ENCODE measurements at places on chromosomes 13 and 19. TPM values are rescaled to one million over a fixed set of nuclear protein-coding genes. Genes with fewer than 3 reads are reported as not detected.

ZNF730 gene
- polyA plus RNA-seq = 0.44 TPM

DNA sequence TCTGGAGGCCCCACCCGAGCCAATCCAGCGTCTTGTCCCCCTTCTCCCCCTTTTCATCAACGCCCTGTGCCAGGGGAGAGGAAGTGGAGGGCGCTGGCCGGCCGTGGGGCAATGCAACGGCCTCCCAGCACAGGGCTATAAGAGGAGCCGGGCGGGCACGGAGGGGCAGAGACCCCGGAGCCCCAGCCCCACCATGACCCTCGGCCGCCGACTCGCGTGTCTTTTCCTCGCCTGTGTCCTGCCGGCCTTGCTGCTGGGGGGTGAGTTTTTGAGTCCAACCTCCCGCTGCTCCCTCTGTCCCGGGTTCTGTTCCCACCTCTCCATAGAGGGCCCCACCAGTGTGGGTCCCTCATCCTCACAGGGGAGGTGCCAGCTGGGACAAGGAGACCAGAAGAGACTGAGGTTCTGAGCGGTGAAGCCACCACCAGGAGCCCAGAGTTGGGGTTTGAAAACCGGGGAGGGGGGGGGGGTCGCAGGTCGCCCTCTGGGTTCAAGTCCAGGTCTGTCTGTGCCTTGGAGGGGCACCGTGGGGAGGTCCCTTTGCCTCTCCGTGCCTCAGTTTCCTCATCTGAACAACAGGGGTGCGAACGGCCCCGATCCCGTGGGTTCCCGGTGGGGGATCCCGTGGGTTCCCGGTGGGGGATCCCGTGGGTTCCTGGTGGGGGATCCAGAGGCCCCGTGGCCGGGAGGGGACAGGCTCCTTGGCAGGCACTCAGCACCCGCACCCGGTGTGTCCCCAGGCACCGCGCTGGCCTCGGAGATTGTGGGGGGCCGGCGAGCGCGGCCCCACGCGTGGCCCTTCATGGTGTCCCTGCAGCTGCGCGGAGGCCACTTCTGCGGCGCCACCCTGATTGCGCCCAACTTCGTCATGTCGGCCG is at the start of gene ELANE:
ELANE (plus strand) TSS at position 168 of the 878 bp plus-strand sequence; CDS start at position 194, 26 bp downstream.
- peaks cover 11% of the 10 kb centered on the region for H3K27me3 ChIP-seq
- H3K4me1 ChIP-seq = 0 out of 2 replicates have a peak, but pooled peaks cover 4% of the 10 kb centered on the region
- H3K36me3 ChIP-seq = no peaks in the 10 kb centered on the region
- H3K27ac ChIP-seq = no peak within 1 kb of the TSS
- H3K4me3 ChIP-seq = no peak within 1 kb of the TSS

SYDE1 gene
- 15.6 TPM for polyA plus RNA-seq

DNA sequence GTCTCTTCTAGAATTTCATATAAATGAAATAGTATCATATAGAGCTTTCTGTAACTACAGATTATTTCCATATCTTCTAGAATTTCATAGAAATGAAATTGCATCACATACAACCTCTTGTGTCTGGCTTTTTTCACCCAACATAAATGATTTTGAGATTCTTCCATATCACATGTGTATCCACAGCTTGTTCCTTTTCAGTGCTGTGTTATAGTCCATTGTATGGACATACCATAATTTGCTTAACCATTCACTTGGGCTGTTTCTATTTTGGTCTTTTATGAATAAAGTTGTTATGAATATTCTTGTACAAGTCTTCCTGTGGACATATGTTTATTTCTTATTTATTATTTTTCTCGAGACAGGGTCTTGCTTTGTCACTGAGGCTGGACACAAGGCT is 11.7 kb downstream of the TPRX1 start:
- no peaks in the 10 kb centered on the region for H3K27me3 ChIP-seq
- no peak overlapping the region for H3K27ac ChIP-seq
- no peak for DNase-seq
- H3K4me1 ChIP-seq = no peaks in the 10 kb centered on the region
- H3K4me3 ChIP-seq = no peak overlapping the region

GRCh38 chr13:39565036-39565949 is 37.7 kb downstream of the LHFPL6 start:
- peaks cover 48% of the 10 kb centered on the region for H3K4me1 ChIP-seq
- no peaks in the 10 kb centered on the region for H3K27me3 ChIP-seq
- no peaks in the 10 kb centered on the region for H3K36me3 ChIP-seq
- H3K4me3 ChIP-seq = peak overlapping the region; percentile 65
- H3K27ac ChIP-seq = peak overlapping the region; percentile 89

LGALS4 gene
- not detected for polyA plus RNA-seq

DNA sequence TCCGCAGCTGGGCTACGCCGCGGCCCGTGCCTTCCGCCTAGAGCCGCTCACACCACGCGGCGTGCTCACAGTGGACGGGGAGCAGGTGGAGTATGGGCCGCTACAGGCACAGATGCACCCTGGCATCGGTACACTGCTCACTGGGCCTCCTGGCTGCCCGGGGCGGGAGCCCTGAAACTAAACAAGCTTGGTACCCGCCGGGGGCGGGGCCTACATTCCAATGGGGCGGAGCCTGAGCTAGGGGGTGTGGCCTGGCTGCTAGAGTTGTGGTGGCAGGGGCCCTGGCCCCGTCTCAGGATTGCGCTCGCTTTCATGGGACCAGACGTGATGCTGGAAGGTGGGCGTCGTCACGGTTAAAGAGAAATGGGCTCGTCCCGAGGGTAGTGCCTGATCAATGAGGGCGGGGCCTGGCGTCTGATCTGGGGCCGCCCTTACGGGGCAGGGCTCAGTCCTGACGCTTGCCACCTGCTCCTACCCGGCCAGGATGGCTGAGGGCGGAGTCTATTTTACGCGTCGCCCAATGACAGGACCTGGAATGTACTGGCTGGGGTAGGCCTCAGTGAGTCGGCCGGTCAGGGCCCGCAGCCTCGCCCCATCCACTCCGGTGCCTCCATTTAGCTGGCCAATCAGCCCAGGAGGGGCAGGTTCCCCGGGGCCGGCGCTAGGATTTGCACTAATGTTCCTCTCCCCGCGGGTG is 7.4 kb downstream of the DBP start:
- H3K4me3 ChIP-seq = no peak overlapping the region
- H3K4me1 ChIP-seq = peaks cover 23% of the 10 kb centered on the region
- H3K27ac ChIP-seq = no peak overlapping the region
- no peaks in the 10 kb centered on the region for H3K27me3 ChIP-seq
- peak; percentile 41 for DNase-seq

Measured in GM23248 (cell line).